ENCODE measurements at places on chromosomes 7 and 10. TPM values are rescaled to one million over a fixed set of nuclear protein-coding genes. Genes with fewer than 3 reads are reported as not detected.

DNA sequence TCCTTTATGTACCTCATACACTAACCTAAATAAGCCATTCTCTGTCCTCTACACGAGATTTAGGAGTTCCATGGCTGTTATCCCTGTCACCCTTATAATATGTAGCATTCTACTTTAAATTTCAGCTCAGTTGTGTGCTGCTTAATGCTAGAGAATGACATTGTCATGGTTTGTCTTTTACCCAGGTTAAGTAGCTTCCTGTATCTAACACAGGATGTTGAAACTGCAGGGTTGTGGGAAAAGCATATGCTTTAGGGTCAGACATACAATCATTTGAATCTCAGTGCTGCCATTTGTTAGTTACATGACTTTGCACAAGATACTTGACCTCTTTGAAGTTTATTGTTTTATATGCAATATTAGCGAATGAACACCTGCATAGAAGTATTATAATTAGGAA, 235.1 kb upstream of the CACNA2D1 start:
- no peak for DNase-seq

DNA sequence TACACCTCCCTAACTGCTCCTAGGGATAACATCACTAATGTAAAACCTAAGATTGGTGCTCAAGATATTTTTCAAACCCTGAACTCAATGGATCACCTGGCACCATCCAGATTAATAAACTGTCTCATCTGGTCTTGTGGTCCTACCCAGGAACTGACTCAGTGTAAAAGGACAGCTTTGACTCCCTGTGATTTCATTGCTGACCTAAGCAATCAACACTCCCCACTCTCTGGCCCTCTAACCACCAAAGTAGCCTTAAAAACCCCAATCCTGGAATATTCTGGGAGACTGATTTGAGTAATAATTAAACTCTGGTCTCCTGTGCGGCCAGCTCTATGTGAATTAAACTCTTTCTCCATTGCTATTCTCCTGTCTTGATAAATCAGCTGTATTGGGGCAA, 6.2 kb upstream of the USP54 start:
- no peak for DNase-seq

DNA sequence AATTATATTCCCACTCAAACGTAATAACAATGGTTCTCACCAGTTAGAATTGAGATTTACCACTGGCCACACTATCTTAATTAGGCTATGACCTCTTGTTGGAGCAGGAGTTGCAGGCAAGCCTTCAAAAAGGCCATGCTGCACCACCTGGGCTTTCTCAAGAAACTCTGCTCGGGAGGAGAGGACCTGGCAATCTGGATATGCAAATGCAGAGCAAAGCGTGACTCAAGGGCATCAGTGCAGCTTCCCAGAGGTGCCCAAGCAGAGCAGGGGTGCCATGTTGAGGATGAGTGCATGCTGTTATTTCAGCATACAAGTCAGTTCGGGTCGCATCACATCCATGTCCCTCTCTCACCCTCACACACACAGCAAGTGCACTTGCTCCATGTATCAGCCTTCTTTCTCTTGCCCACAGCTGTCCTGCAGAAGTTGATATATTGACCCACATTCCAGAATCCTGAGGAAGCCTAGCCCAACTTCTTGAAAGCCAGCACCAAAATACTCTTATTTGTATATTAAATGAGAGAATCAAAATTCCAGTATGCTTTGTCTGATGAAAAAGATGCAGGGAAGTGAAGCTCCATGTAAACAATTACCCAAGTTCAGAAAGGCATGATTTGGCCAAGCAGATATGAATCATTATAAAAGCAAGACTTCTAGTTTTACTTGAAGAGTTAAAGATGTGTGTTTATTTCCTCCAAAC, 55.7 kb upstream of the IL6 start:
- DNase-seq: no peak

- DNase-seq: no peak
These were observed 91.2 kb downstream of the LSMEM1 start for GRCh38 chr7:112571852-112572607.

Gene NPC1L1
- total RNA-seq: not detected

Data from CD8-positive, alpha-beta T cell (primary cell).